ENCODE measurements at places on chromosomes 5 and 9.

GRCh38 chr5:102700120-102700831 lies 54.8 kb upstream of the PAM start:
- no peak for DNase-seq

- no peak for DNase-seq
Measured at GRCh38 chr9:128099932-128100491, 27.5 kb downstream of the PTGES2 start.

- no peak for DNase-seq
Measured at GRCh38 chr5:179270581-179271427, 74.5 kb downstream of the ADAMTS2 start.

- peak; percentile 18 for DNase-seq
Measured at GRCh38 chr5:137275083-137275482, 224.0 kb downstream of the SPOCK1 start.

GRCh38 chr9:93260263-93261066 lies 76.5 kb downstream of the WNK2 start:
- DNase-seq, result no peak

DNA sequence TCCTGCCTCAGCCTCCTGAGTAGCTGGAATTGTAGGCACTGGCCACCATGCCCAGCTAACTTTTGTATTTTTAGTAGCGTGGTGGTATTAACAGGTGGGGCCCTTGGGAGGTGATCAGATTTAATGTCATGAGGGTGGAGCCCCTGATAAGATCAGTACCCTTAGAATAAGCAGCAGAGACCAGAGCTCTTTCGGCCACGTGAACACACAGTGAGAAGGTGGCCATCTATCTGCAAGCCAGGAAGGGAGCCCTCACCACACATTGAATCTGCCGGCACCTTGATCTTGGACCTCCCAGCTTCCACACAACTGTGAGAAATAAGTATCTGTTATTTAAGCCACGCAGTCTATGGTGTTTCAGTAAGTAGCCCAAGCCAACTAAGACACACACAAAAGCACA lies 22.5 kb downstream of the TBC1D2 start:
- no peak for DNase-seq

DNA sequence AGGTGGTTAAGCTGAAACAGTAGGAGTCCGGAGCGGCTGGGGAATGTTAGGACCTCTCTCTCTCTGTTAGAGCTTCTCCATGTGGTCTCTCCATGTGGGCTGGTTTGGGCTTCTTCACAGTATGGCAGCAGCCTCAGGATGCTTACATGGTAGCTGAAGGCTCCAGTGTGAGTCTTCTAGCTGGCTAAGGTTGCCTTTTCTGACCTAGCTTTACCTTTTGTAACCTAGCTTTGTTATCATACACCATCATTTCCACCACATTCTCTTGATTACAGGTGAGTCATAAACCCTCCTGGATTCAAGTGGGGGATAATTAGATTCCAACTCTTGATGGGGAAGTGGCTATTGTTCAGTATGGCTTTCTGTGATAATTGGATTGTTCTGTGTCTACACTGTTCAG lies 98.5 kb downstream of the MTREX start:
- DNase-seq, result no peak

GRCh38 chr5:92237896-92238295 lies 854.8 kb upstream of the ARRDC3 start:
- DNase-seq, result no peak

DNA sequence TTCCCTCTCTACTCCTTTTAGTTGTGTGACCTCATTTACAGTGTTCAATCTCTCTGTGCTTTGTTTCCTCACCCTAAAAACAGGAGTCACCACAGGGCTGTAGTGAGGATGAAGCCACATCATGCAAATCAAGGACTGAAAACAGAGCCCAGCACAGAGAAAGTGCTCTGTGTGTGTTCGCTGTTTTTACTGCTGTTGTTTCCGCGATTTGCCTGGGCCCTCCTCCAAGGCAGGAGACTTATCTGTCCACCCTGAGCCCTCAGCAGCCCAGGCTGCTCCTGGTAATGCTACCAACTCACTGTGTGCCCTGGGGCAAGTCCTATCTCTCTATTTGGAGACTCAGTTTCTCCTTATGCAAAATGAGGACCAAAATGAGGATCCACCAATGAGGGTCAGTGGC lies 87.2 kb upstream of the NEURL1B start:
- no peak for DNase-seq

DNA sequence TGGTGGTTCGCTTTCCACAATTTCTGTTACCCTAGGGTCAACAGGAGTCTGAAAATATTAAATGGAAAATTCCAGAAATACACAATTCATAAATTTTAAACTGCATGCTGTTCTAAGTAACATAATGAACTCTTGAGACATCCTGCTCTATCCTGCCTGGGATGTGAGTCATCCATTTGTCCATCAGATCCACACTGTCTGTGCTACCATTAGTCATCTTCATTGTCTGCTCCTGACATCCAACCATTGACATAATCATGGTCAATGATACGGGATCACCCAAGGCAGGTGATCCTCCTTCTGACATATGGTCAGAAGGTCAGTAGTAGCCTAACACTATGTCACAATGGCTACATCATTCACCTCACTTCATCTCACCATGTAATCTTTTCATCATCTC lies 276.7 kb upstream of the KIF2A start:
- DNase-seq, result no peak

DNA sequence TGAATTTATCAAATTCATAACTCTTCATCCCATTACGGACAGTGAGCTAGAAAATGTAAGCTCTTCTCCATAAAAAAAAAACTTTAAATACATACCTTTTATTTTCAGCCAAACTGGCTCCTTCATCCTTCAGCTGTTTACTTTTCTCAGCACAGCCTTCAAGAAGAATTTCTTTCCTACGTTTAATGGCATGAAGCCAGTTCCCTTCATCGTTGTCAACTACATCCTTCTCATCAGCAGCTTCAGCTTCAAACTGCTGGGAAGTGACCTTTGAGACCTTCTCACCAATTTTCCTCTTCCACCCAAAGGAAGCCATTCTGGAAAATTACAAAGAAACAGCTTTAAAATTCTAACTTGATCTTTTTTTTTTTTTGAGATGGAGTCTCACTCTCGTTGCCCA lies 9.1 kb downstream of the TTC33 start:
- DNase-seq, result no peak

DNA sequence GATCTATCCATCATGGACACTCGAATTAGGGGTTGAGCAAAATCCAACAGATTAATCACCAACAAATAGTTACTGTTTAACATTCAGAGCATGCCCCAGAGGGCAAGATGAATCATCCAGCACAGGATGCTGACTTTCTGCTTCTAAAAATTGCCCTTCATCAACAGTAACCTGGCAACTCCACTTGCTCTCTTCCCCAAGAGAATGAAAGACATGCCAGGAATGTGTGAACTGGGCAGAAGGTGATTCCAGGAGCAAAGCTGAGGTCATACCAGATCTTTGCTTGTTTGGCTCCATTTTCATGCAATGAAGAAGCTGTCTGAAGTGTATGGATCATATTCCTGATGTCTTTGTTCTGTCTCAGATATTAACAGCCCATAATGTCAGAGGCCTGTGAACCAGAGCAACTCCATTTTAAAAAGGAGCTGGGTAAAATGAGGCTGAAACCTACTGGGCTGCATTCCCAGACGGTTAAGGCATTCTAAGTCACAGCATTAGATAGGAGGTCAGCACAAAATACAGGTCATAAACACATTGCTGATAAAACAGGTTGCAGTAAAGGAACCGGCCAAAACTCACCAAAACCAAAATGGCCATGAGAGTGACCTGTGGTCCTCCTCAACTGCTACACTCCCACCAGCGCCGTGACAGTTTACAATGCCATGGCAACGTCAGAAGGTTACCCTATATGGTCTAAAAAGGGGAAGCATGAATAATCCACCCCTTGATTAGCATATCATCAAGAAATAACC lies 2.5 kb upstream of the ZNF367 start:
- DNase-seq, result no peak

- DNase-seq, result no peak
Measured at GRCh38 chr5:141356950-141357349, 2.1 kb downstream of the PCDHGA4 start.

DNA sequence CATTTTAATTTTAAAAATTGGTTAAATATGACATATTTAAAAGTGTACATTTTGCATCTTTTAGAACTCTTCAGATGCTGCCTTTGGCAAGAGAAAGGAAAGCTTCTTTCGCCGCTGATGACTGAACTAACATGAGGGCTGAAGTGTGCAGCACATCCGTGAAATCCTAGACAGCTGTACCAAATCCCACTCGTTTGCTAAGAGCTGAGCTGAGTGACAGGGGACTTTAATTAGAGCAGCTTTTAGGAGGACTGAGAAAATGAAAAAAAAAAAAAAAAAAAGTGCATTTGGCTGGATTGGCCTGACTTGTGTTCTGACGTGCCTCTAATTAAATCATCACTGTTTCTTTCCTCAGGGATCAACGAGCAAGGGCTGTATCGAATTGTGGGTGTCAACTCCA lies 271.3 kb downstream of the ARHGAP26 start:
- DNase-seq, result no peak

DNA sequence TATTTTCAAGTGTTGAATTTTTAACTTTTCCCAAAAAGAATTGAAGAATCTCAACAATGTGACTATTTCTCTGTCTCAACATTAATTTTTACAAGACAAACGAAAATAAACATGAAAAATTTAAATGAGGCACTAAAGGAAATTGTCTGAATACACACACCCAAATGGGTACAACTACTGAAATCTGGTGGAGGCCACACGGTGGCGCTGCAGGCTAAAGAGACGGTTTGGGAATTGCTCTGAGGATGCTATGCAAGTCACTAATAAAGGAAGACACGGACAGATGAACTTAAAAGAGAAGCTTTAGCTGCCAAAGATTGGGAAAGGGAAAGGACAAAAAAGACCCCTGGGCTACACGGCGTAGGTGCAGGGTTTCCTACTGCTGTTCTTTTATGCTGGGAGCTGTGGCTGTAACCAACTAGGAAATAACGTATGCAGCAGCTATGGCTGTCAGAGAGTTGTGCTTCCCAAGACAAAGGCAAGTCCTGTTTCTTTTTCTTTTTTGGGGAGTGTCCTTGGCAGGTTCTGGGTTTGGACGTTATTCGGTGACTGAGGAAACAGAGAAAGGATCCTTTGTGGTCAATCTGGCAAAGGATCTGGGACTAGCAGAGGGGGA lies at the start of gene PCDHB10:
TSS of gene PCDHB10 (plus strand) at position 244 of the 616 bp plus-strand sequence. CDS start at position 444, 200 bp downstream.
- DNase-seq, result no peak

- DNase-seq, result no peak
Measured at GRCh38 chr5:124876566-124876965, 130.1 kb upstream of the ZNF608 start.

DNA sequence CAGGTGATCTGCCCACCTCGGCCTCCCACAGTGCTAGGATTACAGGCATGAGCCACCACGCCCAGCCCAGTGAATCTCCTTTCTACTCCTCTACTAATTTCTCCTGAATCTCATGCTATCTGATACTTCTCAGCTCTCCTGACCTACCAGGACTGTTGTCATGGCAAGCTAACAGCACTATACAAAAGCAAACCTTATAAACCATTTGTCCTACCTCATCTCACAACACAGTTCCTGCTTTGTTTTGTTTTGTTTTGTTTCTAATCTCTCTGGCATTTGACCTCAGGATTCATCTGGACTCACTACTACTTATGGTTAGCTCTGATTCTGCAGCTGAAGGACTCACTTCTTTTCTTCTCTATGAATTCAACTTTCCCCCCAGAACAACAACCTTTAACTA lies 734.8 kb downstream of the TLE1 start:
- no peak for DNase-seq

DNA sequence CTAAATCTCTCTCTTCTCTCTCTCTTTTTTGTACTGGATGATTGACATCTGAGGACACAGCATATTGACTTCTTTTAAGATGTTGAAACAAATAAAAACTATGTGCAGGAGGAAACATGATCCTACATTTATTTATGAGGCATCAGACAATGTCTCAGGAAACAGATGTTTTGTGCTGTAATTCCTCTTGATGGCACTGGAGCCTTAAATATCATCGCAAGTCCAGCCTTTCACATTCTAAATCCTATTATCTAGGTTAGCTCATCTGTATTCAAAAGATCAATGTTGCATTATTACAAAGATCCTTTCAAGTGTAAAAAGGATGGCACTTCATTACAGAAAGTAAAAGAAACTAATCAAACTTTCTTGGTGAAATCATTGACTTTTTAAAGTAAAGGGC lies 63.9 kb downstream of the MAT2B start:
- DNase-seq, result no peak

GRCh38 chr9:102087141-102087540 lies 348.7 kb upstream of the GRIN3A start:
- DNase-seq, result no peak

DNA sequence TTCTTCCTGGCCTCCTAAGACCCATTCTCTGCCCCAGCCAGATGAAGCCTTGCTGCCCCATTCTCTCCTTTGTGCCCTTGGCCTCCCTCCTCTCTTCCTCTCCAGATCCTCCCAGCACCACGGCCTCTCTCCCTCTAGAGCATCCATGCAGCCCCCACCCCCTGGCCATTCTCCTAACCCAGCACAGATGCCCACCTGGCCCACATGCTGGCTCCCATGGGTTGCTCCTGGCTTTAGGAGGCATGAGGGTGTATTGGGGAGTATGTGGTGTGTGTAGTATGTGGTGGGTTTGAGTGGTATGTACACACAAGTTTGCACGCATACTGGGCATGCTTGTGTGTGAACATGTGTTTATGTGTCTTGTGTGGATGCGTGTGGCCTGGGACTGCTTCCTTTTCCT lies 47.1 kb downstream of the FOXI1 start:
- DNase-seq, result no peak

DNA sequence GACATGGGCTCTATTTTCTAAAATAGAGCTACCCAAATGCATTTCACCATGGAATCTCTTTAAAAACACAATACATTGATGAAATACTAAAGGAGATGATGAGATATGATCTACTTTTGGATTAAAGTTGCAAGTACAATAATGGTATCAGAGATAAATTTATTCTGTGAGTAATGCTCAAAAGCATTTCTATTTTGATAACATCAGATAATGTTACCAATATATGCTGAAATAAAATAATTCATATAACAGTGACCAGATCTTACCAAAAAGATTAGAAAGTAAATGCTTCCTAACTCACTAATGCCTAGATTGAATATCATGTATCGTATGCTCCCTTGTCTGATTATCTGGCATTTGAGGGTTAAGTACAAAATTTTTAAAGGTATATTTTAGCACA lies 761.8 kb upstream of the ZNF608 start:
- no peak for DNase-seq

DNA sequence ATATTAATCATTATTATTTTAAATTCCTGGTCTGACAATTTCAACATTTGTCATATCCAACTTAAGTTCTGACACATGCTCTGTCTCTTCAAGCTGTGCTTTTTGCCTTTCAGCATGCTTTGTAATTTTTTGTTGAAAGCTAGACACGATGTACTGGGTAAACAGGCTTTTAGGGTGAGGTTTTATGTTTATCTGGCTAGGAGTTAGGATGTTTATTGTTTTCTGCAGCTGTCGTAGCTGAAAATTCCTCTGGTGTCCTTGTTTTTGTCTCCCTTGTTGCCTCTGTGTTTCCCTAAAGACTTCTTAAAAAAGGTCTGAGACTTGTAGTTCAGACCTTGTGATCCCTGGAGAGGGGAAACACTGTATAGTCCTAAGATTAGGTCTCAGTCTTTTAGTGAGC lies 20.6 kb downstream of the TUT7 start:
- no peak for DNase-seq

Measured in NCI-H1092 (cell line).